Aorta (tissue), 5 donors: ENCODE measurements at places on chromosomes 1 and 21. TPM values are rescaled to one million over a fixed set of nuclear protein-coding genes. Genes with fewer than 3 reads are reported as not detected.
A peak's percentile ranks its signal among the peaks of the same experiment; 100 is the strongest.

DNA sequence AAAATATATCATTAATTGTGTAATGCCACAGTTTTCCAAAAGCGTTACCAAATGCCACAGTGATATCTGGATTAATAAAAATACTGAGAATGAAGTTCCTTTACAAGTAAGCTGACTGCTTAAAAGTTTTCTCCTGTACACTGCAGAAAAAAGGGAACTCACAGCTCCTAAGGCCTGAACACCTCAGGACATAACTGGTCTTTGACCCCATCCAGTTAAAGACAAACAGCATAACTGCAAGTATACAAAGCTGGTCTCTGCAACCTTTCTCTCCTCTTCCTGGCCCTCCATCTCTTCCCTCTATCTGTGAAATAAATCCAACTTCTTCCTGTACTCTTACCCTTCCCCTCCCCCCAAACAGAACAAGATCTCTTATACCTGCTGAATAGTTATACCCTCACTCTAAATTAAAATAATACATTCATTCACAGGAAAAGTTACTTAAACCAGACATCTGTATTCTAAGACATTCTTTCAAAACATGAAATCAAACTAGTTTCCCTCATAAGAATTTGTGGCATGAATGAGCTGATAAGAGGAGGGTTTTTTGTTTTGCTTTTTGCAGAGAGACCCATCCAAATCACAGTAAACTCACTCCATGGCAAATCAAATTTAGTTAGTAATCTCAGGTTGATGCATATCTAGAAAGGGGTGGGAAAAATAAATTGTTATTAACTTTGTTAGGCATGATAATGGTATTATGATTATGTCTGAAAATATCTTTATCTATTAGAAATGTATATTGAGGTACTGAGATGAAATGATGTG, 2.9 kb downstream of the DIPK1A start:
- no peak for DNase-seq

GRCh38 chr1:93448292-93448982, 519 bp downstream of the FNBP1L start:
- peak; percentile 81 for DNase-seq

The ARTN gene
- total RNA-seq, result 4.9 TPM

DNA sequence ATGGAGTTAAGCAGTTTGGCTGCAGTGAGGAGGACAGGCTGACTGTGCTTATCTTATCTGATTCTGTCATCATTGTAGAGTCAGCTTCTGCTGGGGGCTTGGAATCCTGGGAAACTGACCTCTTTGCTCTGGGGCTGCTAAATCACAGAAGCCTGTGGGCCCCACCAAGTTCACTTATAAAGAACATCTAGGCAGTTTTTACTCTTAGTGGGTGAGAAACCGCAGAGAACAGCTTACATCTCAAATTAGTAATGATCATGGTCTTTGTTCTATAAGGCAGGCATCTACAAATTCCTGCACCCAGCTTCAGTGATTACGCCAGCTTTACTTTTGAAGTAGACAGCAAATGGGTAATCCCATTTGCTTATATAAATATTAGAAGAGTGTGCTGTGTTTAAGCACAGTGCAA, 75.7 kb downstream of the ZC3H11B start:
- DNase-seq, result no peak

DNA sequence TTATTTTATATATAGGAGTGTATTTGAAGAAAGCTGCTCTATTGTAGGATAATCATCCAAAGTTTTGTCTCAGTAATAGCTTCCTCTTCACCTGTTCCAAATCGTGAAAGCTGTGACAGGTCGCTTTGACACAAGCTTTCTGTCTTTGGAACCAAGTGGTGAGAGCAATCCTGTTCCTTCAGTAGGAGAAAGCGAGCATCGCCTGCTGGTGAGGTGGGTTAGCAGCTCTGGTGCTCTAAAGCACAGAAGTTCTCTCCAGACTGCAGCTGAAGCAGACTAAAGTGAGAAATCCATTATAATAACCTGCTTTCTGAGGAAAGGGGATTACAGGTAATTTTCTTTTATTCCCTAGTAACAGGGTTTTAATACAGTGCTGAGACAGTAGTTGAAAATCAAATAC, 803.8 kb downstream of the ADGRL2 start:
- DNase-seq, result no peak

DNA sequence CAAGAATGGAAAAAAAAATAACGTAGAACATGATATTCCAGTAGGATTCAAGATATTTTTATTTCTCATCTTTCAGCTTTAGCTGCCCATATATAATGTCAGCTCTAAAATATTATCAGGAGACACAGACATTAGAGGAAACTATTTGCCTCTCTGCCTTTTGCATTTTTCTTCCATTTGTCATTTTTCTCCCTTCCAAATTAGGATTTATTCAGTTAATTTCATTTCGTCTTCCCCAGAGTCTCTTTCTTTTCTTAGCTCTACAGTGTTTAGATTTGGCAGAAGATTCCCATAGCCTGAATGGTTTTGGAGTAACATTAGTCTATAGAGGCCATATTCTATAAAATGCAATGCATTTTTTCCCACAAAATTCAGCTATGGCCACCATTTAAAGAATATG, 5.1 kb upstream of the ENAH start:
- no peak for DNase-seq

The CCDC24 gene
- 2.6 TPM for total RNA-seq

GRCh38 chr1:15290382-15290781, 43.4 kb downstream of the FHAD1 start:
- DNase-seq, result no peak

DNA sequence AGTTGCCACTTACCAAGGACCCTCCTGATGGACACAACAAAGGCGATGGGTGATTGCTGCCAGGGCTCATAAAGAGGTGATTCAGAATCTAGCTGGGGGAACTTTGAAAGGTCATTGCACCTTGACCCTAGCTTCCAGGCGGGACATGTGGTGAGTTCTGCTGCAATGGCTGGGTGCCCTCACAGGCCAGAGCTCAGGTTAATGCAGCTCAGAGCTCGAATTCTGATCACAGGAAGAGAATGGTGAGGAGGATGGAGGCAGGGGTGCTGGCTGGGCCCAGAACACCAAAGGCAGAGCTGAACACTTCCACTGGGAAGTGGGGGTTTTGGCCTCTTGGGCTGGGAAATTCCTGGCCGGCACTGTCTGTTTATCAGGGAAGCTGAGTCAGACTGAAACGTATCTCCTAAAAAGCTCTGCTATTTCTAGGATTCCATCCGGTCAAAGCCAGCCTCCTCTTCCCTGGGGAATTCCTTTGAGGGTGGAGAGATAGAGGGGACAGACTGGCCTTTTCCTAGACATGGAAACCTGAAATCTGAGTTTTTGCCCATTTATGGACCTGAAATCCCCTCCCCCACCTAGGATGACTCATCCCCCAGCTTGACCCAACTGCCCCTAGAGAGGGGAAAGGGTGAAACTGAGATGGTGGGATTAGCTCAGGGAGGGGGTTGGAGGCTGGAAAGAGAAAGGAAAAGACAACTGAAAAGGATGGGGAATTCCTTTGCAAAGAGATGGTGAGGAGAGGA, 27.2 kb downstream of the NUAK2 start:
- DNase-seq, result no peak
